ENCODE measurements at places on chromosomes 5 and 9.

GRCh38 chr5:123610665-123611405, 98.9 kb downstream of the CSNK1G3 start:
- DNase-seq, result no peak

GRCh38 chr9:127506814-127507750, 55.8 kb downstream of the LRSAM1 start:
- no peak for DNase-seq

DNA sequence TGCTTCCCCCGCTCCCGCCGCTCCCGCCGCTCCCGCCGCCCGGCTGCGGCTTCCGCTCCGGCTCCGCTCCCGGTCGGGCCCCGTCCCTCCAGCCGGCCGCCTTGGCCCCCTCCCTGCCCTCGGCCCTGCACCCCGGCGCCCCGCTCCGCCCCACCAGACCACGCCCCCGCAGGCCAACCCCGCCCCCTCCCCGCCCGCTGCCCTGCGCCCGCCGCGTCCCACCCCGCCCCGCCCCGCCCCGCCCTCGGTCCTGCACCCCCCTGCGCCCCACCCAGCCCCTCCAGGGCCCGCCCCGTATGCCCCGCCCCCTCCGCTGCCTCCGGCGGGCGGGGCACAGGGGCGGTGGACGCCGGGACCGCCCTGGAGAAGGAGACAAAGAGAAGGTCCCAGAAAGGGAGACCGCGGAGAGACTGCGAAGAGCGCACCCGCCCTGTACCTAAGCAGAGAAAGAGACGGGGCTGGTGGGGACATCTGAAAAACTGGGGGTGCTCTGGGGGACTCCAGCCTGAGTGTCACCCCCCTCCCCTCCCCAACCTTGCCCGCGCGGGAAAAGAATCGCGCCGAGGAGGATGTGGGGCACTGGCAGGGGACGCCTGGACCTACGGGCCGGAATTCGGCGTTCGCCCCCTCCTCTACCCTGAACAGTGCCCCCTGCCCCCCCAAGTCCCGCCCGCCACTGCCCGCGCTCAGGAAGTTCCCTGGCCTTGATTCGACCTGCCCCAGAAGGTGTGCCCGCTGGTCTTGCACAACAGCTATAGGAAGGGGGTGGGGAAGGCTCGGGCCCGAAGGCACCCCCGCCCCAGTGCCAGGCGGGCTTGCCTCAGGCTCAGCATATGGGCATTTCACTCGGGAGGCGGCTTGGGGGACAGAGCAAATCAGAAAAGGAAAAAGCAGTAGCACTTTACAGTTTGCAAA, 42.8 kb upstream of the STXBP1 start:
- peak; percentile 86 for DNase-seq

GRCh38 chr5:155915601-155916000, 411.4 kb upstream of the SGCD start:
- no peak for DNase-seq

DNA sequence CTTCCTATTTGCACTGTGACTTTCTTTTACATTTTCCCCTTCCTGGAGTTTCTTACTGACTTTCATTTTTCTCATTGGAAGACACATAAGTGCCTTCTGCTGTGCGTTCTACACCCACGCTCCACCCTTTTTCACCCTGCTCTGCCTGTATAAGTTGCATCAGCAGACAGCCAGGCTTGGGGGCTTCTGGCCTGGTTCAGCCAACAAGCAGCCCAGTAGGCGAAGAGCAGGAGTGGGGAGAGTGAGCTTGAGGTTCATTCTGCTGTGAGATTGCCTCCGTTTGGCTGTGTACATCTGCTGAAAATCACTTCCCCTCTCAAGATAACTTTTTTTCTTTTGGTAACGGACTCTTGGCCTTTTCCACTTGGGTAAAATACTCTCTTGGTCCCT, 38.4 kb downstream of the RASGRF2 start:
- DNase-seq, result no peak

- DNase-seq, result peak; percentile 92
Measured at GRCh38 chr9:127860260-127860659, 5.8 kb upstream of the ENG start.

DNA sequence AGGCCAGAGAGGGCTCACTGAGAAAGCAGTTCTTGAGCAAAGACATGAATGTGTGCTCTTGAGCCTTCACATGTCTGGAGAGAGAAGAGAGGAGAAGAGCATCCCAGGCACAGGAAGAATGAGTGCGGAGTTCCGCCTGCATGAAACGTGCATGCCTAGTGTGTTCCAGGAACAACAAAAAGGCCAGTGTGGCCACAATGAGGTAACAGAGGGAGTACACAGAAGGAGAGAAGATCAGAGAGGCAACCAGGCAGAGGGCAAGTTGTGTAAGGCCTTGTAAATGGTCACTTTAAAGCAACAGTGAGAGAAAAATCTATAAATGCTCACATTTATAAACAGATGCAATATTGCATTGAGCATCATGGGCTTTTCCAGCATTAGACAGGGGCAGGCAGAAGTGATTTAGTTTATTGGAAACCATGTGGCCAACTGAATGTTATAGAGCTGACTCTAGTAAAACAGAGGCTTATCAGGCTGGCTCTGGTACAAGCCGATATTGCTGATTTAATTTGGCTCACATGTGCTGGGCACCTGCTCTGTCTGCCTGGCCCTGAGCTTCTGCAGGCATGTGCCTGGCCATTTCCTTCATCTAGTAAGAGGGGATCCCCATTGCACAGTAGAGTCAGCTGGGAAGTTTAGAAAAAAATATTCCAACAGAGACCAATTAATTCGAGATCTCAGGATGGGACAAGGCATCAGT, 185.3 kb downstream of the SAXO1 start:
- DNase-seq, result no peak

DNA sequence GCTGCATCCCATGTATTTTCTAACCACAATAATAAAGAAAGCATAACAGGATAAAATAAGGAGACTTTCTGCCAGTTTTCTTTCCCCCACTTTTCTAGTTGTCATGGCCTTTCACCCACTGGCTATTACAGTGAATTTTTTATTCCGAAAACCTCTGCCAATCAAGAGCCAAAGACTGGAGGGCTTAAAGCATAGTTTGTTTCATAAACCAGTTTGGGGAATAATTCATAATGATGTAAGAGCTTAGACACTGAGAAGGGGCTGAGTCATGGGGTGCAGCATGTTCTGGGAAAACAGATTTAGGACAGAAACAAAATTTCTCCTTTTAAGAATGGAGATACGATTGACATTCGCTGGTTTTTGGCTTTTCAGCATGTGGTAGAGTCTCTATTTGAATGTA, 4.4 kb upstream of the GLIPR2 start:
- DNase-seq, result no peak

DNA sequence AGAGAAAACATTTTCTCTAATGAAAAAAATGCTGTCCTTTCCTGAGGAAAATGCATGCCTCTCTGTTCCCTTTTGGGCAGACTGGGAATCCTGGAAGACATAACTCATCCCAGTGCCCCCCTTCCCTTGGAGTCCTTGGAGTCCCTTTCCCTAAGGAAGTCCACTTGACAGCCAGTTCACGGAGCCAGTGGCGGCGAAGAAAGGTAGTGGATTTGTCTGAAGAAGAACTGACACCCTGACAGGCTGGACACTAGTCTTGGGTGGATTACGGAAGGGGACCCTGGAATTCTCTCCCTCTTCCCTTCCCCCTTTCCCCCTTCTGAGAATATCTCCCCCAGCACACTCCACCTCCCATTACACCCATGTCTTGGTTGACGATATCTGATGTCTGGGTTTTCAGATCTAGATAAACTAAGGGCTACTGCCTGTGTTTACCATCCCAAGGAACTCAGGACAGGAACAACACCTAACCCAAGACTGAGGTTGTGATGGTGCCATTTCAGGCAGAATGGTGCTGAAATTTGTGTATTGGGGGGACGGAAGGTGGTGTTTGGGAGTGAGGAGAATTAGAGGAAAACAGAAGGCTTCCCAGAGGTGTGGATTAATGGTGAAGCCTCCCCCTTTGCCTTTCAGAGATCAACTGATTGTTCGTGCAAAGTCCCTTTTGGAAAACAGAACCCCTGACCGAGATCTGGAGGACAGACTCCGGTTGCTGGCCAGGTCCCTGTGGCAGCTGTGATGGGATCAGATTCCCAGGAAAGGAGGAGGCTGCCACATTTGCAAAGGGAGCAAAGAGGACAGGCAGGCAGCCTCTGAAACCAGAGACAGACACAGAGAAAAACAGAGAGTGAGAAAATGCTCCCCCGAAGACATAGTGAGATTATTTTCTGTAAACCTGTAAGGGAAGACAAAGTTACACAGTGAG, 704 bp downstream of the SPARC start:
- no peak for DNase-seq

GRCh38 chr9:125295657-125296056, 34.0 kb downstream of the GAPVD1 start:
- no peak for DNase-seq

- DNase-seq, result no peak
Measured at GRCh38 chr5:88769165-88769564, 113.8 kb downstream of the MEF2C start.

DNA sequence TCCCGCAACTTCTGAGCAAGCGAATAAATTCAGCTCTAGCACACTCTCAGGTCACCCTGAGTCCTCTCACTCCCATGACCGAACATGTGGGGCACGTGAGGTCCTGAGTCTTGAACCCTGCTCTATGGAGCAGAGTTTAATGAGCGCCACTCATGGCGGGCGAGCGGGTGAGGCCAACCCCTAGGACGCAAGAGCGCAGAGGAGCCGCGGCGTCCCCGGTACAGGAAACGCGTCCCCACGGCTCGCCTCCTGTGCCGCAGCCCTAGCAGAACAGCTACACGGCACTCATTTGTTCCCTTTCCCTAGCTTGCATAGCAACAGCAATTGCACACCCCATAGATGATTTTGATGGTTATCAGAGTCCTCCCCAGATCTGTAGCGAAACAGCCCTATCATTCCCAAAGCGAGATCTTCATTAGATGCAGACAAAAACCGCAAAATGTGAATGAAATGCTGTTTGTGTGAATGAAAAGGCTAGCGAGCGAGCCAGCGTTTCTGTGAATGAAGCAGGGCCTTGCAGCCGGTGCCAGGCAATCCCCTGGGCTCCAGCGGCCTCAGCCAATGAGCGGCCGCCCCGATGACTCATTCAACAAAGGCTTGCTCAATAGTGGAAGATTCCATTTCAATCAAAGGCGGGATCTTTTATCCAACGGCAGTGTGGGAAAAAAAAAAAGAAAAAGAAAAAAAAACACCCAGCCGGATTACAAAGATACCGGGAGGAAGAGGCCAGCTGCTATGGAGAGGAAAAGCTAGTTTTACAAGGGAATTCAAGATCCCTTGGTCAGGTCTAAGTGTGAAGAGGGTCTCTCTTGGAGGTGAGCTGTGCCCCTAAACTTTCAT, 1.5 kb upstream of the SHC3 start:
- peak; percentile 89 for DNase-seq

DNA sequence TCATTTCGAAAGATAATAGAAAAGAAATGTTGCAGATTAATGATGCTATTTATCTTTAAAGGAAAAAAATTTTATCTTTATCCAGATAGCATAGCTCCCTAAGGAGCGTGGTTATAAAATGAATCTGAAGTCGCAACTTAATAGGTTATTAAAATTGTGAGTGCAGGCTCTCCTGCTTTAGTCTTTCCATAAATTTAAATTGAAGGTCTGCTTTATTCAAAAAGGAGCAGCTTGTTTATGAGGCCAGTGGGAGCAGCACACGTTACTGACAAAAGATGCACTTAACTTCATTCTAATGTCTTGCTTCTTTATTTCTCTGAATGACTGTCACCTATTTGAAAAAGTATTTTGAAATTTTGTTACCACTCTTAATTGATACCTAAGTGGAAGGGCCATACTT, 95.0 kb downstream of the ZCCHC7 start:
- DNase-seq, result no peak

DNA sequence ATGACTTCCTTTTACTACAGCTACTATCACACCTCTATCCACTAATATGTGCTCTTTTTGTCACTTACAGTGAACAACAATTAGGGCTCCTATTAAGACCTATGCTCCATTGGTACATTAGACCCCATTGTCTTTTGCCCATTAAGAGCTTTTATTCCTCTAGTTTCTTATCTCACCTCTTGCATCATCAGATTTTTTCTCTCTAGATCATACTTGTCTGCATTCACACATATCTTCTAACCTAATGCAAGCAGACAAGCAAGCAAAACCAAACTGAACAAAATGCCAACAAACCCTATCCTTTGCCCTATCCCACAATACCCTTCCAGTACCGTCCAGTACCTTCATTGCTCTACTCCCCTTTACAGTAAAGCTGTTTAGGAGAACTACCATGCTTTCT, 10.1 kb upstream of the RBM27 start:
- DNase-seq, result no peak

- DNase-seq, result no peak
Measured at GRCh38 chr5:111742177-111742994, 14.6 kb downstream of the NREP start.

GRCh38 chr5:40790947-40791593, 7.1 kb downstream of the PRKAA1 start:
- no peak for DNase-seq

DNA sequence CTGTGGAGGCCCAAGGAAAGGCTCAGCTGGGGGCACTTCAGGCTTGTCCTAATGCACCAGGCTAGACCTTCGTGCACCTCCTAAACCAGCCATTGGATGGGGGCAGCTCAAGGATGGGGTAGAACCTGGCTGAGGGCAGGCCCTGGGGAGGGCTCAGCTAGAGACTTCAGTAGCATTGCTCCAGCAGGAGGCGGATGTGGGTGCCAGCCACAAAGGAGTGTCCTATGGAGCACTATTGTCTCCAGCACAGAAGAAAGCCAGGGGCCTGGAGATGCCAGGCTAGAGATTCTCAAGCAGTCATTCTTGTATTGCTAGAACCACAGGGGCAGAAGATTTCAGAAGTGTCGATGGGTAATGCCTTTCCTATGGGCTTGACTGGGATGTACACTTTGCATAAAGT, 131.8 kb downstream of the SYK start:
- no peak for DNase-seq

- no peak for DNase-seq
Measured at GRCh38 chr5:2031581-2031980, 148.9 kb upstream of the IRX4 start.

DNA sequence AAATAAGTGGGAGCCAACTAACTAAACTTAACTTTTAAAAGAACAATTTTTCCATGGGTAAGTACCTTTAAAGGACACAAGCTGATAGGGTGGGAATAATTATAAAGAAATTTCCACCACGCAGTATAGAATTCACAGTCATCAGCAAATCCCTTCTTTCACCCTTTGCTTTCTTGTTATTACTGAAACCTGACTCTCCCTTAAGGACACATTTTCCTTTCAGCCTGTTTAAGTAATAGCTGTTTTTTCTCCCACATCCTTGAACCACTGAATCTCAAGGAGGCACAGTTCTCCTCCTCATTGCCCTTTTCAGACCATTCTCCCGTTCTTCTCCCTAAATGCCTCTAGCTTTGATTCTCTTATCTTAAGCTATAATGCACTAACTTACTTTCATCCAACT, 6.3 kb downstream of the C5orf15 start:
- DNase-seq, result no peak

- no peak for DNase-seq
Measured at GRCh38 chr5:65674749-65675148, 47.2 kb downstream of the SGTB start.

- no peak for DNase-seq
Measured at GRCh38 chr5:19615071-19615470, 372.9 kb downstream of the CDH18 start.

GRCh38 chr9:123438821-123439220, 82.8 kb downstream of the CRB2 start:
- DNase-seq, result peak; percentile 38

GRCh38 chr9:132482196-132482813, 72.3 kb downstream of the CFAP77 start:
- DNase-seq, result no peak

Measured in coronary artery (tissue), 2 donors.